Keratinocyte (primary cell): ENCODE measurements at places on chromosomes 6 and 20. TPM values are rescaled to one million over a fixed set of nuclear protein-coding genes. Genes with fewer than 3 reads are reported as not detected.

- no peaks in the 10 kb centered on the region for H3K27me3 ChIP-seq
- DNase-seq, result no peak
- H3K36me3 ChIP-seq, result no peaks in the 10 kb centered on the region
- no peak overlapping the region for H3K27ac ChIP-seq
- no peak overlapping the region for H3K4me3 ChIP-seq
- peaks cover 13% of the 10 kb centered on the region for H3K4me1 ChIP-seq
Observed at GRCh38 chr6:148509800-148510581, 167.4 kb downstream of the SASH1 start.

- H3K27me3 ChIP-seq, result no peaks in the 10 kb centered on the region
- peaks cover 9% of the 10 kb centered on the region for H3K4me1 ChIP-seq
- H3K27ac ChIP-seq, result peak overlapping the region; percentile 63
- no peaks in the 10 kb centered on the region for H3K36me3 ChIP-seq
- no peak for DNase-seq
Observed at GRCh38 chr6:130019326-130020072, 1.1 kb downstream of the L3MBTL3 start.

GRCh38 chr6:37135835-37136694, 33.9 kb upstream of the PIM1 start:
- no peaks in the 10 kb centered on the region for H3K36me3 ChIP-seq
- DNase-seq, result no peak
- H3K4me1 ChIP-seq, result peaks cover 54% of the 10 kb centered on the region
- H3K27ac ChIP-seq, result peak overlapping the region; percentile 82
- H3K27me3 ChIP-seq, result no peaks in the 10 kb centered on the region

- H3K27ac ChIP-seq, result no peak overlapping the region
- H3K4me3 ChIP-seq, result no peak overlapping the region
- no peaks in the 10 kb centered on the region for H3K36me3 ChIP-seq
- DNase-seq, result no peak
- no peaks in the 10 kb centered on the region for H3K27me3 ChIP-seq
Observed at GRCh38 chr20:23332467-23332866, 18.1 kb upstream of the NXT1 start.

- no peak overlapping the region for H3K27ac ChIP-seq
- H3K27me3 ChIP-seq, result no peaks in the 10 kb centered on the region
- no peak for DNase-seq
- H3K4me3 ChIP-seq, result no peak overlapping the region
- H3K4me1 ChIP-seq, result no peaks in the 10 kb centered on the region
Observed at GRCh38 chr20:38941726-38942389, 15.6 kb downstream of the FAM83D start.

GRCh38 chr6:104256646-104257045, 603.1 kb downstream of the HACE1 start:
- H3K27me3 ChIP-seq, result no peaks in the 10 kb centered on the region
- DNase-seq, result no peak
- no peak overlapping the region for H3K4me3 ChIP-seq
- H3K4me1 ChIP-seq, result peaks cover 10% of the 10 kb centered on the region
- H3K36me3 ChIP-seq, result no peaks in the 10 kb centered on the region
- no peak overlapping the region for H3K27ac ChIP-seq

DNA sequence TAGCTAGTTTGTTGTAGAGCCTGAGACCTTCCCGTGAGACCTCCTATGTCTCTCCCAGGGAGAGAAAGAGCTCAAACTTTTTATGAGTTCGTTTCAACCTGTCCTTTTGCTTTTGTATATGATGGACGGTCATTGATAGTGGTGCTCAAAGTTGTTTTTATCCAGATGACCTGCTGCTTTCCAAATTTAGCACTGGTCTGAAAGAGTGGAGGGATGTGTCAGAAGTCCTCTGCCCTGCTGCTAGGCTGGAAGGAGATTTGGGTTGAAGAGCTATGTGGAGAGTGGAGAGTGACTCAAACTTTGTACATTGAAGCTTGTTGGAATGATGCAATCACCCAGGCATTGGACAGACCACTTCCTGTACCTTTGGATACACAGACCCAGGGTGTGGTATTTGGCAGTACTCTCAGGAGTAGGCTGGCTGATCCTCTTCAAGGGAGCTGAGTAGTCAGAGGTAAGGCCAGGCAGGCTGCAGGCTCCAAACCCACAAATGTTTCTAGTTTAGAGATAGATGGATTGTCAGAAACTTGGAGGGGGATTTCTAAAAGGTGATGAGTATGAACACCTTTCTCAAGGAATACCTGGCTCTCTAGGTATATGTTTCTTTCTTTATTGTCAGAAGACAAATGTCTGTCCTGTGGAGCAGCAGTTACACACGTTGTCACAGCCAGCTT, 49.4 kb upstream of the RREB1 start:
- H3K27ac ChIP-seq, result peak overlapping the region; percentile 93
- DNase-seq, result peak; percentile 97
- no peaks in the 10 kb centered on the region for H3K36me3 ChIP-seq
- H3K27me3 ChIP-seq, result no peaks in the 10 kb centered on the region
- H3K4me1 ChIP-seq, result peaks cover 41% of the 10 kb centered on the region

DNA sequence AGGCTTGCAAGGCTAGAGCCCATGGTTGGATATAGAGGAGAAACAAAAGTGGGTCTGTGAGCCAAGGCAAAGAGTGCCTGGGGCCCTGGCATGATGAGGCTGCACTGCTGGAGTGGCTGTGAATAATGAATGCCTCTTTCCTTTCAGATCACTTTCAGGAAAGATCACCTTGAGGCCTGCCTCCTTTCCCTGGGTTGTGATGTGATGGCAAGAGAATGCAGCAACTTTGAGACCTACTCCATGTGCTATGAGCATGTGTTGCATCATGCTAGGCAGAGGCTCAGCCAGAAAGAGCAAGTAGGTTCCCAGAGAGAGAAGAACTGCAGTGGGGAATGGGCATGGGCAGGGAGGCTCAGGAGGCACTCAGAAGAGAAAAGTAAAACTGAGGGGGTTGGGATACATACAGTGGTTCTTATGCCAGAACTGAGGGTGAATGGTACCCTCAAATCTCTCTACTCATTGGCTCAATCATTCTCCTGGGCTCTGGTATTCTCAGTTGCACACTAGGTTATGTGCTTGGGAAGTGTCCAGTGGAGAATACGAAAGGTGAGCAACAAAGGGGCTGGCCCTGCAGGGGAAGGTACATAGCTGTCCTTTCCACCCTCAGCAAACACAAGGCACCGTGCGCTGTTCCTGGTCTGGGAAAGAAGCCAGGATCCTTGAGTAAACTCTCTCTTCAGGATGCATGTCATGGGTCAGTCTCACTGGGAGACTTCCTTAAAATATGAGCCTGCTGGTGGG, 45.9 kb downstream of the CD164 start:
- peak; percentile 21 for DNase-seq
- H3K27me3 ChIP-seq, result no peaks in the 10 kb centered on the region
- H3K36me3 ChIP-seq, result no peaks in the 10 kb centered on the region
- H3K4me1 ChIP-seq, result peaks cover 7% of the 10 kb centered on the region
- H3K4me3 ChIP-seq, result no peak overlapping the region
- H3K27ac ChIP-seq, result no peak overlapping the region

DNA sequence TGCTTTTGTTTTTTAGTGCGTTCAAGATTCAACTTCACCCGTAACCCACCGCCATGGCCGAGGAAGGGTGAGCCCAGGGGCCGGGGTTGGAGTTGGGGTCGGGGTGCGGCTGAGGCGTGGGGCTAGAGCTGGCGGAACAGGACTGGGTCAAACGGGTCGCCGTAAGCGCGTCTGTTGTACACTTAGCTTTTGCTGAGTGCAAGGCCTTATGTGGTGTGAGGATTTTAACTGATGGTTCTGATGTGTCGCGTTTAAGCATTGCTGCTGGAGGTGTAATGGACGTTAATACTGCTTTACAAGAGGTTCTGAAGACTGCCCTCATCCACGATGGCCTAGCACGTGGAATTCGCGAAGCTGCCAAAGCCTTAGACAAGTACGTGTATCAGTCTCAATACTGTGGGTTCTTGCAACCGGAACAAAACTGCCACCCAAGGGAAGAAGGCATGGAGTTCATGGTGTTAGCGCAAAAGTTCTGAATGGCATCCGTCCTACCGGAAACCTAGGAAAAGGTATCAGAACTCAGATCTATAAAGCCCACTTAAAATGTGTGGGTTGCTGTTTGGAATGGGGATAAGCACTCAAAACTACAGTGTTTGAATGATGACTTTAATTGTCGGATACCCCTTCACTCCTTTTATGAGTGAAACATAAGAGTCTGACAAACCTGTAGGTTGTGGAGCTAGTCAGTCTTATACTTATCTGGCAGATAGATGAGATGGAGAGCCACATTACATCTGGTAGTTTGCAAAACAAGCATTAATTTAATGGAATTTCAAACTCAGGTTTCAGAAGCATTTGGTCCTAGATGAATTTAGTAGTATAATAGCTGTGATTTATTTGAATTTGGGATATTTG, 574 bp downstream of the RPS12 start:
- H3K4me1 ChIP-seq, result peaks cover 22% of the 10 kb centered on the region
- peaks cover 27% of the 10 kb centered on the region for H3K36me3 ChIP-seq
- peak overlapping the region; percentile 83 for H3K4me3 ChIP-seq
- DNase-seq, result no peak

GRCh38 chr20:59148701-59149493, 14.7 kb upstream of the ZNF831 start:
- no peaks in the 10 kb centered on the region for H3K36me3 ChIP-seq
- no peak overlapping the region for H3K4me3 ChIP-seq
- H3K27ac ChIP-seq, result no peak overlapping the region
- H3K27me3 ChIP-seq, result peaks cover 43% of the 10 kb centered on the region

GRCh38 chr6:108156938-108157233, 8.9 kb upstream of the NR2E1 start:
- H3K27ac ChIP-seq, result no peak overlapping the region
- H3K4me3 ChIP-seq, result no peak overlapping the region
- H3K27me3 ChIP-seq, result peaks cover 51% of the 10 kb centered on the region
- H3K36me3 ChIP-seq, result no peaks in the 10 kb centered on the region

DNA sequence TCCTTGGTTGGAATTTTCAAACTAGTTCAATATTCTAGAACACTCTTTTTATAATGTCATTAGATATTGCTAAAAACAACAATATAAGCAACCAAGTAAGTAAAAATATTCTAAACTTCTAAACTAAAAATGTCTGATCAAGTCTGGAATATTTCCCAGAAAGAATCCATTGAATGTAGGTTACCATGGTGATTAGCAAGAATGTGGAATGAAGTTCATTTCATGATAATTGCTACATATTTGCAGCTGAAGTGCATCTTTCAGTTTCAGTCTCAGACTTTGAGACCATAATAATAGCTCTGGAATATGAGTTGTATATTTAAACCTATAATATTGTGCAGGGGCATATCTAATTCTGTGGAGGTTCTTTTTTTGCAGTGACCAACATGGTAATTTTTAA, 61.0 kb upstream of the NKAIN2 start:
- no peaks in the 10 kb centered on the region for H3K27me3 ChIP-seq
- H3K27ac ChIP-seq, result no peak overlapping the region
- no peaks in the 10 kb centered on the region for H3K36me3 ChIP-seq
- no peak for DNase-seq

DNA sequence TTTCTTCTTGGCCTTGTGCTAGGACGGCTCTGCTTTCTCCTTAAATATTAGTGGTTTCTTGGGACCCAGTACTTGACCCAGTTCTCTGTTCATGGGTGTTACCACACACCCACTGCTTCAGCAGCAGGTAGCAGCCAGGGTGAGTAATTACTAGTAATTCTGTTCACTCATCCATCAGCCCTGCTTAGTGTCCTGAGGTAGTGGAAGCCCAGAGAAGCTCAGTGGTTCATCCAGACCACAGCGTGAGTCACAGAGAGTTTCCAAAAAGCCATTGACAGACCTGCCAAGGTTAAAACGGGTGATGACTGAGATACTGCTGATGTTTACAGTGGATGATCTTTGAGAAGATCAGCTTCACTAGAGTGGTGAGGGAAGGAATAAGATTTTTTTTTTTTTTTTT, 51.7 kb upstream of the HINT3 start:
- peaks cover 7% of the 10 kb centered on the region for H3K4me1 ChIP-seq
- H3K27me3 ChIP-seq, result no peaks in the 10 kb centered on the region
- DNase-seq, result peak; percentile 77
- no peak overlapping the region for H3K4me3 ChIP-seq
- no peaks in the 10 kb centered on the region for H3K36me3 ChIP-seq

DNA sequence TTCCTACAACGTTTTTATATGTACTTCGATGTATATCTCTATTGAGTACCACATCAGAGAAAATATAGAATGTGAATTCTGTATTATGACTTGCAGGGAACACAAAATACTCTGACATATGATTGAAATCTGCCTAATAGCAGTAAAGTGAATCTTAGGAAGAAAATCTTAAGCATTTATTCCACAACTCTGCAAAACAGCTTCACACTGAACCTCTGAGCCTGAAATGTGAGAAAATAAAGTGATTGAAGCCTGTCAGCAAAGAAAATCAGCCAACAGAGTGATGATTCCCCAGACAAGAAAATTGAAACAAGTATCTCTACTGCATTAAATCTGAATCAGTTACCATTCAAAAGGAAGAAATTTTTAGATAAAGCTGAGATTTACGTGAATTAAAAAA, 499.5 kb upstream of the RNF217 start:
- no peak overlapping the region for H3K4me3 ChIP-seq
- H3K4me1 ChIP-seq, result no peaks in the 10 kb centered on the region
- no peaks in the 10 kb centered on the region for H3K36me3 ChIP-seq

DNA sequence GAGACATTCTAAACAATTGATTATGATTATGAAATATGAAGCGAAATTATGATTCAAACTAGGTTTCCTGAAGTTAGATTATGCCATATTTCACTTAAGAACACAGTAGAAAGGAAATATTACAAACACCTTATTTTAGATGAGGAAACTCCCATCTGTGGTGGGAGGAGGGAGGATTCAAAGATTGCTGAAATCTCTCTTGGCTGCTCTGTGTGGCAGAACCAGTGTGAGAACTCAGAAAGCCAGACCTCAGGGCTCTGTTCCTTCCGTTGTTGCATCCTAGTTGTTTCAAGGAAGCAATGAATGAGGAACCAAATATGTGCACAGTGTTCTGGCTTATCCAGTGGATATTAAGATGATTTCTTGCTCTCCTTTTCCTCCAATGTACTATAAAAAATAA, 2.1 kb downstream of the TAAR5 start:
- H3K27me3 ChIP-seq, result peaks cover 2% of the 10 kb centered on the region
- H3K4me1 ChIP-seq, result no peaks in the 10 kb centered on the region
- DNase-seq, result no peak

DNA sequence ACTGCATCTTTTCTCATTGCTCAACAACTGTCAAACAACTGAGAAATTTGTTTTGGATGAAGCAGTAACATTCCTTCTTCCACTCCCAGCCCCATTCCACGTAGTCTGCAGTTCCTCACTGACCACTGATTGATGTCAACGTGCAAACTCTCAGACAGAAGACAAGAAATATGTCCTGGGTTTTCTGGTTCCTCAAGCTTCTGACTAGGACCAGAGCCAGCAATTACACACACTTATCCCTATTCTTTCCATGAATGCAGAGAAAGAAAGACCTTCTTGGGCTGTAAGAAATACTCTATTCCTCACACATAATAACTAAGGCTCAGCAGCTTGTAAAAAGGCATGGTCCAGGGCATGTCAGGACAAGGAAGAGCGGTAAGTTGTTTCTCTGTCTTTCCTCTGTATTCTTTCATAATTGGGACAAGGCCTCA, 790.1 kb upstream of the SLC35B3 start:
- no peak overlapping the region for H3K27ac ChIP-seq
- peaks cover 5% of the 10 kb centered on the region for H3K4me1 ChIP-seq

- H3K4me1 ChIP-seq, result no peaks in the 10 kb centered on the region
- H3K27ac ChIP-seq, result no peak overlapping the region
- H3K27me3 ChIP-seq, result no peaks in the 10 kb centered on the region
- no peak overlapping the region for H3K4me3 ChIP-seq
Observed at GRCh38 chr6:118660218-118660569, 8.8 kb upstream of the CEP85L start.

Gene CPNE5
- polyA plus RNA-seq, result 0.02 to 0.09 TPM (median 0.05 TPM) in 3 replicates

Gene GATA5
- not detected in 3 replicates for polyA plus RNA-seq

Gene SEMG1
- not detected in 3 replicates for polyA plus RNA-seq

Gene ID1
- 24.4 to 40.8 TPM (median 33.0 TPM) in 3 replicates for polyA plus RNA-seq

Gene NKAPL
- 0.25 to 0.35 TPM (median 0.31 TPM) in 3 replicates for polyA plus RNA-seq

Gene CRIP3
- polyA plus RNA-seq, result 0.08 to 0.67 TPM (median 0.26 TPM) in 3 replicates

Gene PHACTR3
- 1.4 to 3.0 TPM (median 2.6 TPM) in 3 replicates for polyA plus RNA-seq

Gene SIRPG
- 0.04 to 0.17 TPM in 2 of 3 replicates, not detected in the other for polyA plus RNA-seq

Gene EFCAB8
- 0.02 to 0.18 TPM (median 0.03 TPM) in 3 replicates for polyA plus RNA-seq

Gene F13A1
- not detected in 3 replicates for polyA plus RNA-seq

Gene SLC22A16
- polyA plus RNA-seq, result 0.04 TPM in 1 of 3 replicates, not detected in the others
